ENCODE measurements at places on chromosomes 2 and 18.

GRCh38 chr18:25352629-25353005, 651 bp upstream of the ZNF521 start:
- DNase-seq = no peak

GRCh38 chr2:72933646-72934151, 16.4 kb downstream of the EMX1 start:
- DNase-seq = no peak

GRCh38 chr2:60215386-60215901, 338.0 kb downstream of the BCL11A start:
- DNase-seq = no peak

- DNase-seq = no peak
Measured at GRCh38 chr2:210287301-210287700, 27.7 kb downstream of the MYL1 start.

DNA sequence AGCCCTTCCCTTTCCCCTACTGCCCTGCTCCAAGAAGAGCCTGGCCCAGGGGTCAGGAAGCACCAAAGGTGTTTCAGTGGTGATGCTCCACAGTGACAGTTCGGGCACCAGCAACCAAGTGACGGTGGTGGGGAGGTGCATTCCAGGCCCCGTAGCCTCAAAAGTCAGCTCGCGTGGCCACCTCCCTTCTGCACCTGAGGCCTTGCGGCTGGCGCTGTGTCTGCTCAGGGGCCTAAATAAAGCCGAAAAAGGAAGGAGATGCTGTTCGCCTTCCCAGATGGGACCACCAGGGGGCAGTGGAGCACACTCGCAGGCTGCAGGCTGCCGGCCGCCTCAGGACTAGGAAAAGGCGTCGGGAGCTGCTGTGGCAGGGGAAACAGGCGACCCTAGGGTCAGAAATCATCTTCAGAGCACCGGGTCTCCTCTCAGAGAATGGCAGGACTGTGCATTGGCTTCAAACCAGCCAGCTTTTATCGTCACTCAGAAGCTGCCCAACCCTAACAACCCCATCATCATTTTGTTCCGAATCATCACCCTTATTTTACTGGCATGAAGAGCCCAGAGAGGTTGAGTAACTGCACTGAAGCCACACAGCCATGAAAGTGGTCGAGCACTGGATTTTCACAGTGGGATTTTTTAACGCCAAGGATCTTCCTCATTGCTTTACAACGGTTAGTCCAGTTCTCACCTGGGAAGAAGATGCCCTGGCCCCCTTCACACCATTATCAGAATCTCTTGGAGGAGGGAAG, 213.0 kb upstream of the CELF4 start:
- no peak for DNase-seq

DNA sequence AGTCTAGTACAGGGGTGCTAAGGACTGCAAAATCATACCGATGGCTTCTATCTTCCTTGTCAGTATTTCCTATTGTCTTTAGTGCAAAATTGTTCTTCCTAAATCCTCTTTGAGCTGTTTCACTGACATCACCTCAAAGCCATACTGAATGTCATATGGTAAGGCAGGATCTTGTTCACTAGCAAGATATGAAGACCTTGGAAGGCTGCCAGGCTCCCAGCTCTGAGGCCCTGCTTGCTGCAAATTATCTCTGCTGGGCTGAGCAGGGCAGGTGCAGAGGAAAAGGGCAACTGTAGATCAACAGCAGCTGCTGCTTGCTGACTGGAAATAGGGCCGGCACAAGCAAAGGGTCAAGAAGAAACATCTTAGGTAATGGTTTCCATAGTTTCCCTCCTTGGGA, 58.2 kb downstream of the PMAIP1 start:
- DNase-seq = no peak

GRCh38 chr2:85066874-85067351, 66.3 kb upstream of the TCF7L1 start:
- peak; percentile 25 for DNase-seq

DNA sequence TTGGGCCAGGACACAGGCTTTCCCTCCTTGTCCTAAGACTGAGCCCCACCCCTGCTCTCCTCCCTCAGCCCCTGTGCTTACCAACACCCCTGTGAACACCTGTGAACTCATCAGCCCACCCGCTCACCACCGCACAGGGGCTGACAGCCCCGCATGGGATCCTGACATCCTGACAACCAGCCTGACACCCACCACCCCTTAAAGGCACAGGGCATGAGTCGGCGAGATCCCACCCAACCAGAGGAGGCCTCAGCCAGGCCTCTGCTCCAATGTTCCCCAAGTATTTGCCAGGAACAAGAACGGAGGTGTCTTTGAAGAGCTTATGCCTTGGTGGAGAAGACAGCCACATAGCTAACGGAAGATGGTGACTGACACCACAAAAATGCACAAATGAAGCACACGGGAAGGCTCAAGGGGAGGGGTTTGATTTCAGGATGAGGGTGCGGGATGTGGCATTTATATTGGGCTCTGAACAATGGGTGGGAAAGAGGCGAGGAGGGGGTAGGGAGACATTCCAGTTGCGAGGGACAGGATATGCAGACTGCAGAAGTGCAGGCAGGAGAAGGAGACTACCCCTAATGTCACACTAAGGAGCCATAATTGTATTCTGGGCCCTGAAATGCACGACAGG, 11.0 kb downstream of the RAB11FIP5 start:
- no peak for DNase-seq

DNA sequence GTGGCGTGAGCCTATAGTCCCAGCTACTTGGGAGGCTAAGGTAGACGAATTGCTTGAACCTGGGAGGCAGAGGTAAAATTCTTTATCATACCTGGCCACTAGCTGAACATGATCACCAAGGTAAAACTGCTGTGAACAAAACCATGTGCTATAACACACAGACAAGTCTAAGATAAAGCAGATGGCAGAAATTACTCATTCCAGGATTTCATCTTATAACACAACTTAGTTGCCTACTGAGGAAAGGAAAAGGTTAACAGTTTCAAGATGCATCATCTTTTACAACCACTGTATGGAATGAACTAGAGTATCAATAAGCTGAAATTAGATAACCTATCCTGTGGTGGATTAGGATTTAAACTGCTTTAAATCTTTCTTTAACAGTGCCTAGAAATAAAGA, 8.3 kb downstream of the ARL5A start:
- no peak for DNase-seq

Data from CD4-positive, alpha-beta T cell treated with Interleukin-4 for 1 hour (primary cell).